COLO829 (cell line): ENCODE measurements at places on chromosomes 1 and 21.

- peak; percentile 27 for DNase-seq
Observed at GRCh38 chr21:45104560-45104959, 30.2 kb downstream of the ADARB1 start.

GRCh38 chr1:174068000-174068399, 45.8 kb upstream of the RC3H1 start:
- DNase-seq: no peak

- no peak for DNase-seq
Observed at GRCh38 chr1:109659145-109659544, 3.2 kb downstream of the GSTM4 start.

GRCh38 chr1:232550007-232550406, 79.9 kb downstream of the SIPA1L2 start:
- DNase-seq: peak; percentile 85

GRCh38 chr1:194184425-194184824, 998.0 kb upstream of the B3GALT2 start:
- no peak for DNase-seq

DNA sequence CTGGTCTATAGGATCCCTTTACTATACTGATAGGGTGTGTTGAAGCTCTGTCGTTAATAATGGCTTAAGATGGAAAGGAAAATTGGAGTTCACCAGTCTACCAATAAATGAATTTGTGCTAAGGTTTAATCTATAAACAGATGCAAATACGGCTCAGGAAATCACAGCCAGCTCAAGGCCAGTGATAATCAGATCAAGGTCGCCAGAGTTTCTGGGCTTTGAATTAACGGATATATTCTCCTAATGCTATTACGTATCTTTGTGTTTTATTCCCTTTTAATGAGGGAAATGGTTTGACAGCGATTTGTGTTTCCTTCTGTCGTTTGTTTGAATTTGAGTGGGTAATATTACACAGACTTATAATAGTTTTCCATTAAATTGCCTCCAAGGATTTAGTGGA, 279.6 kb downstream of the BACH1 start:
- no peak for DNase-seq

- no peak for DNase-seq
Observed at GRCh38 chr1:155026588-155026987, 7.0 kb downstream of the DCST2 start.
